ENCODE measurements at places on chromosomes 3 and 15. TPM values are rescaled to one million over a fixed set of nuclear protein-coding genes. Genes with fewer than 3 reads are reported as not detected.

GRCh38 chr3:10976770-10977169, 15.8 kb upstream of the SLC6A1 start:
- no peak for DNase-seq

DNA sequence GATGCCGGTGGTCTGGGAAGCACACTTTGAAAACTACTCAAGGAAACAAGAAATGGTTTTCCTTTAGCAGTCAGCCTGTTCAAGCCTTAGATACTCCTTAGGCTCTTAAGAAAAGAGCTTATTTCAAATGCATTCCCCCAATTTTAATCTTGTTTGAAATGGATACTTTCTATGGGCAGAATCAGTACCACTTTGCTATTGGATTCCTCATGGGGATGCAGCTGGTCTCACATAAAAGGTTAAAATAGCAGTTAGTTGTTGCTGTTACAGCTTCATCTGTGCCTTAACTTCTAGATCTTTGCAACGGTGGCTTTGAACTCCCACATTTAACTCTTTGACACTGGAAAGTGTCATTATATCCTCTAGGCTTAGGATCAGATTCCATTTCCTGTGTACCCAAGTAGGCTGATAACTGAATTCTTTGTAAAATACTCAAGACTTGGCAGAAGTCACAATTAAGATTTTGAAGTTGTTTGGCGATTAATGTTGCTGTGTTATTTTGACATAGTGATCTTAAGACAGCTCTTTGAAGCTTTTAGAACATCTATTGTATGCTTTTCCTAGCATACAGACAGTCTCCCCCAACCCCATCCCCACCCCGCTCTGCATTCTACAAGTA, 2.2 kb downstream of the THBS1 start:
- DNase-seq: peak; percentile 54

- DNase-seq: peak; percentile 54
Measured at GRCh38 chr15:71800835-71801745, 9.3 kb upstream of the NR2E3 start.

DNA sequence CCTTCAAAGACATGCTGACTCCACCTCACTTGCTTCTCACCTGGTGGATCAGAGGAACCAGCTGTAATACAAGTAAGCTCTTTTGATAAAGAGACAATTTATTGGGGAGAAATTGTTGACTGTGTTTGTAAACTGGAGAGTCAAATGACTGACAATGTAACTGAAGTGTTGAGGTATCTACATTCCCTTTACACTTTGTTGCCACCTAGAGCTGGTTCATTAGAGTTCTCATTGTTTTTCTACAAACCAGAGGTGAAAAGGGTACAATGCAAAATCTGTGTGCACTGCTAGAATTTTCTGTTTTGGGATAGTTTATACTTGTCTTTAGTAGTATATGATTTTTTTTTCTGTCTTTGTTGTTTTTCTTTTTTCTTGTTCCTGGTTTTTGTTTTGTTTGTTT, 8.7 kb upstream of the LRRC58 start:
- no peak for DNase-seq

Gene PDZRN3
- 0.95 TPM for polyA plus RNA-seq

Gene TNFAIP8L3
- polyA plus RNA-seq: 2.7 TPM

All from mammary epithelial cell (primary cell).